SHP77 treated with DMSO at 0.1 percent for 48 hours (cell line): ENCODE measurements at places on chromosomes 1 and 21.

DNA sequence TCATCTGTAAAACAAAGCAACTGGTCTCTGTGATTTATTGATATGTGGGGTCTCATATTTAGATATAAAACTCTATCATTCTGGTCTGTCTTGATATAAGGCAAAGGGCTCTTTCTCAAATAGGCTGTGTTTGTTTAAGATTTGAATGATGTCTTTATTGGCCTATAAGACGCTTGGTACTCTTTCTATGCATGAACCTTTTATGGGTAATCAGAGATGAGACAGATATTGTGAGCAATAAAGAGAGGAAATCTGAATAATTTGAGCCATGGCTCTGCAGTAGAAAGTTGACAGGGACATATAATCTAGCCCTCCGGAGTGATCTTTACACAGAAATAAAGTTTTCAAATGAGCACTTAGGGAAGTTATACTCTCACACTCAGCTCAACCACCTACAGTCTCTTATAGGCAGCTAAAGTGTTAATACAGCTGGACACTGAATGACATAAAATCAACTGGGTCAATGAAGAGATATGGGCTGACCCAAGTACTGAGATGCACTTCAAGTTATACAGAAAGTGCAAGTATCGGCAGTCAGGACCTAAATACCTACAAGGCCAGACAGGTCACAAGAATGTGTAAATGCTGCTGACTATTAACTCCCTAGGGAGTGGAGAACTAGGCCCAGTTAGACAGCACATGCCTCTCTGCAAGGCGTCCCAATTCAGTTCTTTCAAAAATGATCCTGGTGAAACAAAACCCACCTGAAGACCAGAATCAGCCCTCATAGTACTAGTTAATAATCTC, 111.0 kb downstream of the PTPN14 start:
- peak; percentile 81 for DNase-seq

DNA sequence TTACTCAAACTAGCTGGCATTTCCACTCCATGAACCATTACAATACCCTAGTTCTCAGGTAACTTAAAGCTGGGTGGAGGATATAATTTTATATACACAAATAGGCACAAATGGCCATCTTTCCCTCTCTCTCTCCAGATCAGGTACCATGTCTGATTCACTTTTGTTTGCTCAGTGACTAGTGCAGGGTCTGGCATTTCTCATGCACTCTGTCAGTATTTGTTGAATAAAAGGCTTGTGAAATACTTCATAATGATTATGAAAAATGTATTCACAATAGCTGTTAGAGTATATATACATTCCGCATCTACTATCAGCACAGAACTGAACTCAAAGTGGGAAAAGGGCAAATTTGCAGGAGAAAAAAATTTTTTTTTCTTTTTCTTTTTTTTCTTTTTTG, 510.2 kb upstream of the USP24 start:
- DNase-seq, result no peak

GRCh38 chr1:178536844-178537371, 24.0 kb downstream of the TEX35 start:
- DNase-seq, result no peak

- no peak for DNase-seq
Observed at GRCh38 chr1:89794406-89794805, 26.4 kb upstream of the LRRC8D start.

GRCh38 chr1:5911157-5911556, 81.1 kb downstream of the NPHP4 start:
- DNase-seq, result no peak

GRCh38 chr1:11037740-11038182, 9.3 kb downstream of the MASP2 start:
- DNase-seq, result peak; percentile 65

DNA sequence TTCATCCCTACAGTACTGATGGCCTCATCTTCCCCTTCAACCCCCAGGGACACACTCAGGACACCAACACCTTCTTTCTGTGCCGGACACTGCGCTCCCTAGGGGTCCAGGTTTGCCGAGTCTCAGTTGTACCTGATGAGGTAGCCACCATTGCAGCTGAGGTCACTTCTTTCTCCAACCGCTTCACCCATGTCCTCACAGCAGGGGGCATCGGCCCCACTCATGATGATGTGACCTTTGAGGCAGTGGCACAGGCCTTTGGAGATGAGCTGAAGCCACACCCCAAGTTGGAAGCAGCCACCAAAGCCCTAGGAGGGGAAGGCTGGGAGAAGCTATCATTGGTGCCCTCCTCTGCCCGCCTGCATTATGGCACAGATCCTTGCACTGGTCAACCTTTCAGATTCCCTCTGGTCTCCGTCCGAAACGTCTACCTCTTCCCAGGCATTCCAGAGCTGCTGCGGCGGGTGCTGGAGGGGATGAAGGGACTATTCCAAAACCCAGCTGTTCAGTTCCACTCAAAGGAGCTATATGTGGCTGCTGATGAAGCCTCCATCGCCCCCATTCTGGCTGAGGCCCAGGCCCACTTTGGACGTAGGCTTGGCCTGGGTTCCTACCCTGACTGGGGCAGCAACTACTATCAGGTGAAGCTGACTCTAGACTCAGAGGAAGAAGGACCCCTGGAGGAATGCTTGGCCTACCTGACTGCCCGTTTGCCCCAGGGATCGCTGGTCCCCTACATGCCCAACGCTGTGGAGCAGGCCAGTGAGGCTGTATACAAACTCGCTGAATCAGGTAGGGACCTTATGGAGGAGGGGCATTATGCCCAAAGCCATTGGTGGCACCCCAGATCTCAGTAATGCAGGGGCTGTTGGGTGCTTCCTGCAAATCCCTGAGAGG, 5.1 kb upstream of the LENEP start:
- DNase-seq, result no peak

DNA sequence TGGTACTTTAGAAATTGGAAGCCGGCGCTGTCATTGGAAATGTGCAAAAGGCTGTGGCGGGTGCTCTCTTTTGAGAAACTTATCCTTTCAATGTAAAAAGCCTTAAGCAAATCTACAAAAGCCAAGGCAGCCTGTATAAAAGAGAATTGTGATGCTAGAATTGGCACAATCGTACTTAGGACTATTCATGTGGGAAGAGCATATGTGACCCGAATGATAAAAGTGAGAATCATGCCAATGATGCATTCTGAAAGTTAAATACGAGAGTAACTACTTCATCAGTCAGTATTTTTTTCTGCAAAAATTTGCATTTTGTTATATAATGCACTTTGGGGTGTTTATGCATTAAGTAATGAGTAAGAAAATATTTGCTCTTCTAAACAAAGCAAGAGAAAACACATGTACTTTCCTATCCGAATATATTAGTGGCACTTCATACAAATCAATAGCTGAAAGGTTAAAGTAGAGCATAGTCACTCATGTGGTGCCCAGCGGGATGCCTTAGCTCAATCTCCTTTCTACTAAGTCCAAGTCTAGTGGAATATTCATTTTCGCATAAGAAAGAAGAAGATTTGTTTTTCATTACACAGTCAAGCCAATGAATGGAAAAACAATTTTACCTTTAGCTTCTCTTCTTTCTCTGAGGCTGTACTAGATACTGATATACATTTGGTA, 1256.6 kb upstream of the B3GALT2 start:
- no peak for DNase-seq

DNA sequence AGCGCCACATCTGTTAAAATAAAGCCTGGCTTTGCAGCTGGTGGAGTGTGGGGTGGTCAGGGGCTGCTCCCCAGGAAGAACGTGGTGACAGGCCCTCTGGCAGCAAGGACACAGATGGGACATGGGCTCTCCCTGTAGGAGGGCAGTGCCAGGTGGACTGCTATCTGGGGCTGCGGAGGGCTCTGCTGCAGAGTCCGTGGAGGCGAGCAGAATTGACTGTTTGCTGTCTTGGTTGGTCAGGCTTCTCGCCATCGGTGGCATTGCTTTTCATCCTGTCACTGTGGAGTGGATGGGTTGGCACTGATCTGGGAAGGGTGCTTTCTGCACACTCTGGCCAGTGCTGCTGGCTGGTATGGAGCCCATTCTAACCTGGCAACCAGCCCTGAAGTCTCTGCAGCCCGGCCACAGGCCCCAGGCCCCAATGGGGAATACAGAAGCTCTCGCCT, 103.0 kb downstream of the LAMC2 start:
- no peak for DNase-seq

DNA sequence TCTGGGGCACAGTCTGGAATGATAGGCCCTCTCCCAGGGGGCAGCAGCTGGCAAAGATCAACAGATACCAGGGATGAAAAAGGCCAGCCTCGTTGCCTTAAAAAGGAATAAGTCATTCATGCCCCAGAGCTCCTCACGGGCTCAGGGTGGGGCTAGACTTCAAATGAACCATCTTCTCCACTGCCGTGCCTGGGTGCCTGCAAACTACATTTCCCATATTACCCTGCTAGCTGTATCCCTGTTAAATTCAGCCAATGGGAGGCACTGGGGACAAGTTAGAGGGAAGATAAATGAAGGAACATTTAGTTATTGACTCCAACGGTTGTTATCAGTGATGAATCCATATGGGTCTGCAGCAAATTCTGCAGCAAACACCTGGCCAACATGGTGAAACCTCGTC, 101.2 kb upstream of the CYYR1 start:
- no peak for DNase-seq

DNA sequence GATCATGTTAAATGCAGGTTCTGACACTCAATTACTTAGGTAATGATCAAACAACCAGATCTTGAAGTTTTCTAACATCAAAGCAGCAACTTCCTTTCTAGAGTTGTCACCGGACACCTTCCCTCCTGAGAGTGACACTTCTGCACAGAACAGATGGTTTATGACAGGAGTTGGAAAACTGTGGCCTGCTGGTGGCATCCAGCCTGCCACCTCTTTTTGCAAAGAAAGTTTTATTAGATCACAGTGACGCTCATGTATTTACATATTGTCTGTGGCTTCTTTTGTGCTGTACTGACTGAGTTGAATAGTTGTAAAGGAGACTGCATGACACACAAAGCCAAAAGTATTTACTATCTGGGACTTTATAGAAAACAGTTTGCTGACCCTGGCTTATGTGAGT, 28.3 kb downstream of the DDR2 start:
- no peak for DNase-seq

DNA sequence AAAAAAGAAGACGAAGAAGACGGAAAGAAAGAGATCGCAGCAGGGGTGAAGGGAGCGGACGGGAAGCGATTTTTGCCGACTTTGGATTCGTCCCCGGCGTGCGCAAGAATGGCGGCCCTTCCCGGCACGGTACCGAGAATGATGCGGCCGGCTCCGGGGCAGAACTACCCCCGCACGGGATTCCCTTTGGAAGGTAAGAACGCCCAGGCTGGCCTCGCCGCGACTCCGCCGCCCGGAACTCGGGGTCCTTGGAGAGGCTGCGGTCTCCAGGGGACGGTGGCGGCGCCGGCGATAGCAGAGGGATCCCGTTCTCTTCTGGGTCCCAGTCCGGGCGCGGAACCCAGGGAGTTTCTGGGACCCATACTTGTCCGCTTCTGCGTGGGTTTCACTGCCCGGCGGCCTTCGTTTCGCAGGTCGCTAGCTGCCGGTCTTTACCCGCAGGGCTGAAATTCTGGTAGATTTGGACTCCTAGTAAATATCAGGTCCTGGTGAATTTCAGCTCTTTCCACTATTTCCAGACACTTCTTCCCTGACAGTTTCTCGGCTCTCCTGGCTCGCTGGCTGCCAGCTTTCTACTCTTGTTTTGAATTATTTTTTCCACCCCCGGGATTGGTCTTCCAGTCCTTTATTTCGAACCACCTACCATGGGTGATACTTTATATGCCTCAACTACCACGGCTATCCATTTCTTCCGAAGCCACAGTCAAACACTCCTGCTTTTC, 1.0 kb downstream of the PAX7 start:
- no peak for DNase-seq

GRCh38 chr1:53114581-53115400, 27.6 kb downstream of the SLC1A7 start:
- no peak for DNase-seq

DNA sequence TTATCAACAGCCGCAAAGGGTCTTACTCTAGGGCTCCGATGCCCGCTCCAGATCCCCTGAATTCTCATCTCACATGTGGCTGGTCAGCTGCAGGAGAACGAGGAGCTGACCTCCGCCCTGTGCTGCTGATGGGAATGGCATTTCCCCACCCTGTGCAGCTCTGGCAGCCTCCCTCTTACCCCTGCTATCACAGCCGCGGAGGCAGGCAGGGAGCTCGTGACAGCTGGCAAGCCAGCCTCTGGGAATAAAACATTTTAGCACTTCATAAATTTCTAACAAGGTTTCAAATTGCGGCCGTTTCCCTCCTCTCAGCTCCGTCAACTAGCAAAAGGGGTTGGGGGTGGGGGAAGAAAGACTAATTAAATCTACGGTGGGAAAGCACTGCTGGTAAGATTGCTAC, 81.1 kb downstream of the DSCAM start:
- no peak for DNase-seq

GRCh38 chr1:31694069-31694963, 9.5 kb downstream of the COL16A1 start:
- DNase-seq, result no peak

DNA sequence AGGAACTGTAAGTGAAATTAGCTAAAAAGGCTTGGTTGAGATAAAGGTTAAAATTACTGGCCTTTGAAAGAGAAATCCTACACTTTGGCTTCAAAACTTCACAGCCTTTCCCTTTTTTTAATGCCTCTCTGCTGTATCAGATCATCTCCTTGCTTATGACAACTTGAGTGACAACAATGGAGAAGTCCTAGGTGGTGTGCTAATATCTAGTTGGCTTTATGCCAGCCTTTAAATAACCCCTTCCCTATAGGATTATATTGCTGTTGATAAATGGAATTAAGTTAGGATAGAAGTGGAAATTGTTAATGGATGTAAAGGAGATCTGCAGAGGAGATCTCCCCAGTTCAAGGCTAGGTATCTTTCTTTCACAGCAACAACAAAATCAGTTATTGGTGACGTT, 130.2 kb upstream of the ATP1B1 start:
- no peak for DNase-seq

GRCh38 chr21:45575993-45576837, 34.0 kb upstream of the SLC19A1 start:
- no peak for DNase-seq

- no peak for DNase-seq
Observed at GRCh38 chr1:23481026-23481597, 2.9 kb downstream of the ASAP3 start.
